AG04450 (cell line): ENCODE measurements at places on chromosomes 2 and 18. TPM values are rescaled to one million over a fixed set of nuclear protein-coding genes. Genes with fewer than 3 reads are reported as not detected.

Gene CD207
- not detected in 2 replicates for polyA plus RNA-seq

Gene SPP2
- not detected in 2 replicates for polyA plus RNA-seq

Gene ASB18
- not detected in 2 replicates for polyA plus RNA-seq

Gene TTL
- 26.6 and 27.3 TPM in 2 replicates for polyA plus RNA-seq

Gene REG1A
- not detected in 2 replicates for polyA plus RNA-seq

Gene RAPH1
- 6.0 and 7.6 TPM in 2 replicates for polyA plus RNA-seq

Gene ARMC9
- polyA plus RNA-seq, result 49.4 and 51.2 TPM in 2 replicates

Gene UGT1A3
- not detected in 2 replicates for polyA plus RNA-seq

Gene SFT2D3
- polyA plus RNA-seq, result 4.3 and 5.3 TPM in 2 replicates

Gene RBMS1
- 89.4 and 107 TPM in 2 replicates for polyA plus RNA-seq

Gene TEX44
- polyA plus RNA-seq, result not detected in 2 replicates

Gene TMEM182
- polyA plus RNA-seq, result 3.5 and 3.6 TPM in 2 replicates

Gene NT5C1B
- polyA plus RNA-seq, result not detected in 2 replicates

Gene FER1L5
- polyA plus RNA-seq, result 0.17 and 0.20 TPM in 2 replicates

Gene CFAP210
- not detected in 2 replicates for polyA plus RNA-seq

Gene IL18R1
- polyA plus RNA-seq, result 2.0 and 2.5 TPM in 2 replicates
